NCI-H510A treated with DMSO at 0.1 percent for 48 hours (cell line): ENCODE measurements at places on chromosomes 1 and 21.

DNA sequence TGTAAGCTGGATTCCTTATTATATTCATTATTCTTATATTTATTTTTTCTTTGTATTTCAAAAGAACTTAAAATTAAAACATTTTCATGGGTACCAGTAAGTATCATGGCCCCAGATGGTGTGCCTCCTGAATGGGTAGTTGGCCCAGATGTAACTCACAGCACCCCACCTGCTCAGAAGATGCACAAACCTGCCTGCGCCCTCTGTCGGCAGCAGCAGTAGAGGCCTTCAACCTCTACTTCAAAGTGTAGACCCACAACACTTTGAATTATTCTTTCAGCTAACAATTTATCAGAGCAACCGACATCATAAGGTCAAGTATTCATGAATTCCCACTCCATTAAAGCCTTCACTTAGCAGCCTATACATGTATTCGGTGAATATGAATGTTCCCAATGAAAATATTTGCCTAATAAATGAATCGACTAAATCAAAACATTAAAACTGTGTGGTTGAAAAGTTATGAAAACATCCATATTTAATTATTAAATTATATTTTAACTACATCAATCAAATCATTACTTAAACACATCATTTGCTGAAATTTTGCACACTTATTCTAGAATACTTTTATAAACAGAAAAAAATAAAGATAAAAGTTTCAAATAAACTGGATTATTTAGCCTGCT is 25.4 kb downstream of the PIGM start:
- peak; percentile 61 for DNase-seq

DNA sequence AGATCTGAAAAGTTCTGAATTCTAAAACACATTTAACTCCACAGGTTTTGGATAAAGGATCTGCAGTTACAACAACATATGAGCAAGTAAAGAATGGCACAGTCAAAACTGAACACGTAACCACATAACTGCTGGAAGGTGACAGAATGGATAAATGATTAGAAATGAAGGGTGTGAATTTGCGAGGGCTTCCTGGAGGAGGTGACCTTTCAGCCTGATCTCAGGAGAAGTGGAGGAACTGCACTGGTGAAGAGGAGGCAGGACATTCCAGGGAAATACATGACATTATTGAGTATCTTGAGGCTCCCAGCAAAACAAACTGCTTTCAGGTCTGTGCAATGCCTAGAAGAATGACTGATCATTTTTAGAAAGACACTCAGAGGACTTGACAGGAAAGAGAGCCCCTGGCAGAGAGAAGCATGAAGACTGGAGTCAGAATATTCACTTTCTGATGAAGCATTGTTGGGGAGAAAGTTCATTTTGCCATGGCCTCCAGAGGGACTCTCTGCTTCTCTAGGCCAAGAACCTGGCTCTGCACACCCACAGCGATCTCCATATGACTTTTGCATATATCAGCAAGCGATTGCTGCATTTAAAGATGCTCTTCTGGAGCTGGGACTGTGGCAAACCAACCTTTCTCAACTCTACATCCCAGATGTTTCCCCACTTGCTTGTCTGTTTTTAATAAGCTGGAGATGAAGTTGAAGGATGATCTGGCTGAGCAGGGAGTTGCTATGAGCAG is 122.7 kb upstream of the FAM78B start:
- no peak for DNase-seq

GRCh38 chr1:27574871-27575831 is 28.8 kb downstream of the AHDC1 start:
- peak; percentile 92 for DNase-seq

GRCh38 chr21:27802816-27803475 is 836.1 kb upstream of the ADAMTS5 start:
- DNase-seq: no peak

GRCh38 chr1:39969048-39969447 is 14.1 kb downstream of the MFSD2A start:
- DNase-seq: no peak

DNA sequence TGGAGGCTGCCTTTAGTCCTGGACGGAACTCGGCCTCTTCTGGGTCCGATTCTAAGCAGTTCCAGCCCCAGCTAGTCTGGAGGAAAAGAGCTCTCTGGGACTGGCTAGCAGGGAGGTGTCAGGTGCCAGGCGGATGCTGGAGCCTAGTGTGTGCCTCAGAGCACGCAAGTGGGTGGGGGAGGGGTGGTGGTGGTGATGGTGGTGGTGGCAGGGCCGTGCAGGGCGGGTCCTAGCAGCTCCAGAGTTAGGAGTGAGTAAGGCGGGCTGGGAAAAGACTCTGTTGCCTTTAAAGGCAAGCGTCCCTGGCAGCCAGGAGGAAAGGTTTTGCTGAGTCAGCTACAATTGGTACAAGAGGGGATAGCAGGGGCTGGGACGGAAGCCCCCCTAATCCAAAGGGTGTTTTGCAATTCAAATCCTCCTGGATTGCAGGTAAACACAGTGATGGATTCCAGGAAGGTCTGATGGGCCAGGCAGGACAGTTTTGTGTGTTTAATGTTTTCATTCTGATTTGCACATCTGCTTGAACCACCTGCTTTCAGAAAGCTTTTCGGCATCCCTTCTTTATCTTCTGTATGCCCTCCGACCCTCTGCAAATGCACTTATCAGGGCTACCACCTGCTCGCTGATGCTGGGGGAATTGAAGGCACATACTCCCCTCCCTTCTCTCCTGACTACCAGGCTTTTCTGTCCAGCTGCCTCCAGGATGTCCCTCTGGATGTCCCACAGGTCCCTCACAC is 4.1 kb upstream of the SLC2A1 start:
- DNase-seq: peak; percentile 100

DNA sequence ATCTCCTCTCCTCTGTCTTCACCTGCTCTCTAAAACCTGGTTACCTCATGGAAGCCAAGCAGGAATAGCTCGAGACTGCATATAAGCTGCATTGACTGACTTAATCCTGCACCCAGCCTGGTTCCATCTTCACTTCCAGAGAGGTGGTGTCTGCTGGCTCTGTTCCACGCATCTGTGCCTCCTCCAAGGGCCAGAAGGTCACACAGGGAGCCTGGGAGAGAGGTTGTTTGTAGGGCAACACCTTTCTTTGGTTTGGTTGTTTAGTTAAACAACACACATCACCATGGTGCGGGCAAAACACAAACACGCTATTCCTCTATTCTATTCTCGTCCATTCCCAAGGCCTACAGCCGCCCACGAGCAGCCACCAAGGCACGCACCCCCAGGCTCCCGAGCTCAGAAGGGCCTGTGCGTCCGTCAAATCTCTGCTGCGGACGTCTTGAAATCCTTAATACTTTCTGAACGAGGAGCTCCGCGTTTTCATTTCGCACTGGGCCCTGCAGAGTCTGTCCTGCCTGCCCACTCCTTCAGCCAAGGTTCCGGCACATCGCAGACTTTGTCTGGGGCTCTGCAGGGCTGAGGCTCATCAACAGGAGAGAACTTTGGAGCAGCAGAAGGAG is 116.2 kb downstream of the RIPK4 start:
- DNase-seq: no peak

DNA sequence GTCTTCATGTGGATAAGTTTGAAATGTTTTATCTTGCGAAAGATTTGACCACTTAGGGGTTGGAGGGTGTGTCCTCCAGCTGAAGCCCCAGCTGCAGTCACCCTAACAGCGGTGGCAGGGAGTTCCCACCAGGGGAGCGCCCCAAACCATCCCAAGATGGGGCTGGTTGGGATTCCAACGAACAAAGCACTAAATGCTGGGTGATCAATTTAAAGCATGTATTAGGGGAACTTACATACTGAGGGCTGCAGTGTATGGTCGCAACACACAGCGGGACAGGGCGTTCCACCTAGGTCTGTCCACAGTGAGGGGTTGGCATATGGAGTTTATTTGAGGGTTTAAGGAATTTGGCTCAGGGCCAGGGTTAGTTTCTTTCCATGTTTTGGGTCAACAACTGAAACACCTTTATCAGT is 26.3 kb downstream of the SLC37A1 start:
- DNase-seq: no peak

- DNase-seq: no peak
These were observed 12.1 kb upstream of the CNTN2 start for GRCh38 chr1:205030896-205031295.

DNA sequence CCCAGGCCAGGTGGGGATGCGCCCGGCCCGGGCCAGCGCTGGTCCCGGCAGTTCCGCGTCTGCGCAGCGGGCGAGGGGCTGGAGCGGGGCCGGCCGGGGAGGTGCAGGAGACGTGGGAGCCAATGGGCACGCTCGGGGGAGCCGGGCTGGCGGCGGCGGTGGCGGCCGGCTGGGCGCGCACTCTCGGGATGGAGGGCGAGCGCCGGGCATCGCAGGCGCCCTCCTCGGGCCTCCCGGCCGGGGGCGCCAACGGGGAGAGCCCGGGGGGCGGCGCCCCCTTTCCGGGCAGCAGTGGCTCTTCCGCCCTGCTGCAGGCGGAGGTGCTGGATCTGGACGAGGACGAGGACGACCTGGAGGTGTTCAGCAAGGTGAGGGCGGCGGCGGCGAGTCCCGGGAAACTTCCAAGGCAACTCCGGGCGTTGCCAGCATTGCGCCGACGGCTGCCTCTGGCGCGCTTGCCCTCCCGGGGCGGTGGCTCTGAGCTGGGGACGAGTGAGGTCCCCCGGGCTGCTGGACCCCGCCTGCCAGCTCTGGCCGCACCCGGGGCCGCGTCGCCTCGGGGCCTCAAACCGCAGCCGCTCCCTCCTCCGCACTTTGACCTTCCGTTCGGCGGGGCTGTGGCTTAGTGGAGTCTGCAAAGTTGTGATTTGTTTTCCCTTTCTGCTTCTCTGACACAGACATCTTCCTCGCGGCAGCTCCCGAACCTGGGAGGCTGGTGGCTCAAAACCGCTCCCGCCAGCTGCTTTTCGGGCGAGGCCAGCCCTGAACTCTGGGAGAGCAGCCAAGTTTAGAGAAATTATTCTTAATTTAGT is at the start of gene SNX7:
TSS of gene SNX7 (plus strand) at position 178 of the 812 bp plus-strand sequence. CDS start at position 189, 11 bp downstream.
- peak; percentile 55 for DNase-seq

- no peak for DNase-seq
These were observed 76.1 kb upstream of the SLC2A1 start for GRCh38 chr1:43034778-43035177.

DNA sequence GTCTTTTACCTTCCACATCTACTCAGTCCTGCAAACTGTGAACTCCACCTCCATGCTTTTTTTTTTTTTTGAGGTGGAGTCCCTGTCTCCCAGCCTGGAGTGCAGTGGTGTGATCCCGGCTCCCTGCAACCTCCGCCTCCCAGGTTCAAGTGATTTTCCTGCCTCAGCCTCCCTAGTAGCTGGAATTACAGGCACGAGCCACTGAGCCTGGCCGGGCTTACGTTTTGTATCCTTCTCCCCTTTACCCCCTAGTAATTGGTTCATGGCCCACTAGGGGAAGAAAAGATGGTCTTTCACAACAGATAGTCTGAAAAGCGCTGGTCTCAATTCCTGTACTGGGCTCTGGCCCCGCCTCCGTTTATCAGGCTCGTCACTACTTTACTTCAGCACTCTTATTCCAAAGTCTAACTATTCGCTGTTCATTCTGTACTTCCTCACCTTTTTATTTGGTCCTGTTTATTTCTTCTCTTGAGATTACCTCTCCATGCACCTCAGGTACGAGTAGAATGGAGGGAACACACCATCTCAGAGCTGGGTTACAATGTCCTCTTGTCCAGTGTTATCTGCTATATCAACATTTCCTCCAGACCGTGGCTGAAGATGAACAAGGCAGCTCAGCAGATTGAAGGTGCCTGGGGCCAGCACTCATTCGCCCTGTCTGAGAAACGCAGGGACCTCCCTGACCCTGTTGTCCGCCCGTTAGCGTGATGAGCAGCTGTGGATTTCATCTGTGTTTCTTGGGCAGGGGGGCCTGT is 16.2 kb downstream of the CNST start:
- DNase-seq: no peak

GRCh38 chr1:158078569-158079080 is 85.2 kb downstream of the KIRREL1 start:
- DNase-seq: no peak

GRCh38 chr21:36724660-36725059 is 25.7 kb downstream of the SIM2 start:
- no peak for DNase-seq

GRCh38 chr21:17869115-17869514 is 50.0 kb upstream of the C21orf91 start:
- DNase-seq: no peak

DNA sequence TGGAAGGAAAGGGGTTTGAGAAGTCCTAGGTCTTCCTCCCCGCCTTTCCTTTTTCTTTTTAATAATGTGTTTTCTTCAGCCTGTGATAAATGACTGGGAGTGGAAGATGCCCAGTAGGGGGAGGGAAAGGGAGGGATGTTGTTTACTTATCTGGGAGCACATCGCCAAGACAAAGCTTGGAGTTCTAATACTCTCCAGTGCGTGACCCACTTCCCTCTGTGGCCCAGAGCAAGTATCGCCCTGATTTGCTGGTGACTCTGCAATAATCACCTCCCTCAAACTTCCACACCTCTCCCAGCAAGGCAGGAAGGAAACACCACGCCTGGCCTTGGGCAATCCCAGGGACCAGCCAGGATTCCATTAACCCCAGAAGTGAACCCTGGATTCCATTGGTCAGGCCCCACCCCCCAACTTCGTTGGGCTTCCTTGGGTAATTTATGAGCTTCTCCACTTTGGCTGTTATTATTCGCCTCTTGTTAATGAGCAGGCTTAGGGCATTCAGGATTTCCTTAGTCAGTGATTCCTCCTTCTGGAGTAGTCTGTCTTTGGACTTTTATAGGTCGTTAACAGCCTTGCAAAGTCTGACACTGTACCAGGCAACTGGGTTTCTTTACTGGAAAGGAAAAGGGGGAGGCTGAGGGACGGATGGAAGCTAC is 24.3 kb upstream of the GRHL3 start:
- DNase-seq: no peak

DNA sequence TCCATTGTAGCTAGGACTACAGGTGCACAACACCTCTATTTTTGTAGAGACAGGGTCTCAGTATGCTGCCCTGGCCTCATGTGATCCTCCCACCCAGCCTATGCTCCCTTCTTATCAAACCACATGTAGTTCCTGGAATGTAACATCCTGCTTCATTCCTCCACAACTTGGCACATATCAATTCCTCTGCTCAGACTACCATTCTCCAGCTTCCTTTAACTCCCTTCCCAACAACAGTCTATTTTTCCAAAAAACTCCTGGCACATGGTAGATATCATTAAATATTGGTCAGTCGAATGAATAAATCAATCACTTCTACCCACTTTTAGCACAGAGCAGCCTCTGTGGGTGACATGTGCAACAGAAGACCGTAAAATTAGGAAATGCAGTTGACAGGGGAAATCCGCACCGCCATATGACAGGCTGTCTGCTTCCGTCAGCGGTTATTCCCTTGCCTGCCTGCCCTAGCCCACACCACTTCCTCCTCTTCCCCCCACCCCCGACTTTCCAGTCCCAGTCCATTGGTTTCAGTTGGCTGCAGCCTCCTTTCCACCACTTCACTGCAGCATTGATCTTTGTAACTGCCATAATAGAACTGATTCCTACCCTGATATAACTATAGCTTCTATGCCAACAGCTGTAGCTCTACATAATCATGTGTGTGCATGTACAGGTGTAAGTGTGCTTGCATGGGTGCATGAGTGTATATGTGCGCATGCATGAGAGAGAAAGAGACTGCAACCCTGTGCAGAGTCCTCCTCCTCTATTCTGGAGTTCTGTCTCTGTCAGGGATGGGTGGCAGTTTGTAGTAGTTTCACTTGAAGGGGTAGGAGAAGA is 6.8 kb upstream of the AKR1A1 start:
- no peak for DNase-seq
